Renal cortical epithelial cell (primary cell): ENCODE measurements at places on chromosomes 5 and 9. TPM values are rescaled to one million over a fixed set of nuclear protein-coding genes. Genes with fewer than 3 reads are reported as not detected.

Gene POC5
- total RNA-seq: 15.8 and 18.5 TPM in 2 replicates

GRCh38 chr5:17665836-17666235, 31.6 kb downstream of the TAF11L14 start:
- no peak for DNase-seq

Gene GABRA6
- total RNA-seq: not detected in 2 replicates

- DNase-seq: no peak
Observed at GRCh38 chr5:113115061-113115460, 138.5 kb downstream of the DCP2 start.
